ENCODE measurements at places on chromosomes 16 and 17. TPM values are rescaled to one million over a fixed set of nuclear protein-coding genes. Genes with fewer than 3 reads are reported as not detected.
A peak's percentile ranks its signal among the peaks of the same experiment; 100 is the strongest.

GRCh38 chr16:20380782-20381181 lies 23.8 kb downstream of the PDILT start:
- no peak for DNase-seq

DNA sequence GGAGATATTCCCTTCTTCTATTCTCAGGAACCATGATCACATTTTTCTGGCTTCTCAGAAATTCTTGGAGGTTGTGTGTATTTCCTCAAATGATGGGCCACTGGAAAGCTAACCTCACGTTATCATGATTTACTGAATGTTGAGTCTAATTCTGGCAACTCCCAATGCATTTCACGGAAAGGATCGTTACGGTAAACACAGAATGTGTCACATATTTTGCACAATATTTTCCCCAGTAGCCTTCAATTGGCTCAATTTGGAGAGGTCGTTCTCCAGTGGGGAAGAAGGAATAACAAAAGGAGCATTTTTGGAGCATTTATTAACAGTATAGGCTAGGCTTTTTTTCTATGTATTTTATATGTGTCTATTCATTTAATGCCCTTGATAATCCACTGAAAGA lies 450.3 kb downstream of the HAPSTR1 start:
- DNase-seq, result no peak

GRCh38 chr16:54363766-54364165 lies 77.2 kb upstream of the IRX3 start:
- no peak for DNase-seq

GRCh38 chr17:42857389-42857788 lies 6.4 kb downstream of the AOC3 start:
- DNase-seq, result no peak

GRCh38 chr17:83096401-83097224 lies 17.2 kb downstream of the METRNL start:
- DNase-seq, result no peak

- DNase-seq, result no peak
Observed at GRCh38 chr17:77571155-77571981, 387.1 kb upstream of the TNRC6C start.

GRCh38 chr16:29007730-29008593 lies 23.1 kb downstream of the LAT start:
- DNase-seq, result no peak

DNA sequence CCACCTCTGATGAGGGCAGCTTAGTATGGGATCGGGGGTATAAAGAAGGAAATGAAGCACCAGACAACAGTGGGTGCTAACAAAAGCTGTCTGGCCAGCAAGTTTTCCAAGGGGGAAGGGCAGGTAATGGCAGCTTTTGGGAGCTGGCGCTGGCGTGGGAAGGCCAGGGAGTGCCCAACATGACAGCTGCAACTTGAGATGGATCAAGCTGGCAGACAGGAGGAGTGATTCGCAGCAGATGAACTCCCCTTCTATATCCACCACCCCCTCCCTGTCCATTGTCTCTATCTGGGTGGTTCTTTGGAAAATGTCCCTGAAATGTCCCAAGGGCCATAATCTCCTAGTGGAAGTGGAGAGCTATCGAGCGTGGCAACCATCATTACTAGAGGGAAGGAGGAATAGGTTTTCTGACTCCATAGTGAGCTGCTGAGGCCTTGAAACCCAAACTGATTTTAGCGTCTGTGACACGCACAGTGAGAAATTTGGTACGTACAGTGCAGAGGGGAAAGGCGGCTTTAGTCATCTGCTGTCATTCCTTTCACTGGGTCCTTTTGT lies 4.8 kb upstream of the INPP5K start:
- no peak for DNase-seq

DNA sequence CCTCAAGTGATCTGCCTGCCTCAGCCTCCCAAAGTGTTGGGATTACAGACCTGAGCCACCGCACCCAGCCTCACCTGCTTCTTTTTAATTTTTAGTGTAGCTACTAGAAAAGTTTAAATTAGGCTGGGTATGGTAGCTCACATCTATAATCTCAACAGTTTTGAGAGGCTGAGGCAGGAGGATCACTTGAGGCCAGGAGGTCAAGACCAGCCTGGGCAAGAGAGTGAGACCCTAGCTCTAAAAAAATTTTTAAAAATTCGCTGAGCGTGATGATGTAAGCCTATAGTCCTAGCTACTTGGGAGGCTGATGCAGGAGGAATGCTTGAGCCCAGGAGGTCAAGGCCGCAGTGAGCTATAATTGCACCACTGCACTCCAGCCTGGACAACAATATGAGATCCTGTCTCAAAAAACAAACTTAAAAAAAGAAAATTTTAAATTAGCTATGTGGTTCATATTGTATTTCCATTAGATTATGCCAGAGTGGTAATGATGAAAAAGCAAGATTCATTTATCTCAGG lies 34.9 kb downstream of the TXNDC11 start:
- no peak for DNase-seq

GRCh38 chr16:47895146-47895545 lies 260.6 kb downstream of the ABCC12 start:
- DNase-seq, result no peak

- DNase-seq, result no peak
Observed at GRCh38 chr16:89150981-89151380, 20.6 kb upstream of the CDH15 start.

DNA sequence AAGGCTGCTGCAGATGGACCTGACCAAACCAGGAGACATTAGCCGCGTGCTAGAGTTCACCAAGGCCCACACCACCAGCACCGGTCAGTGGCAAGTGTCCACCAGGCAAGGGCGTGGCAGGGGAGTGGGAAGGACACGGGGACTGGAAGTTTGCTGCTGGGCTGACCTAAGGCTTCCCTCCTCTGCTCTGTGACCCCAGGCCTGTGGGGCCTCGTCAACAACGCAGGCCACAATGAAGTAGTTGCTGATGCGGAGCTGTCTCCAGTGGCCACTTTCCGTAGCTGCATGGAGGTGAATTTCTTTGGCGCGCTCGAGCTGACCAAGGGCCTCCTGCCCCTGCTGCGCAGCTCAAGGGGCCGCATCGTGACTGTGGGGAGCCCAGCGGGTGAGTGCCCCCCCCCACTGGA lies 4.8 kb downstream of the HSD11B2 start:
- DNase-seq, result no peak

DNA sequence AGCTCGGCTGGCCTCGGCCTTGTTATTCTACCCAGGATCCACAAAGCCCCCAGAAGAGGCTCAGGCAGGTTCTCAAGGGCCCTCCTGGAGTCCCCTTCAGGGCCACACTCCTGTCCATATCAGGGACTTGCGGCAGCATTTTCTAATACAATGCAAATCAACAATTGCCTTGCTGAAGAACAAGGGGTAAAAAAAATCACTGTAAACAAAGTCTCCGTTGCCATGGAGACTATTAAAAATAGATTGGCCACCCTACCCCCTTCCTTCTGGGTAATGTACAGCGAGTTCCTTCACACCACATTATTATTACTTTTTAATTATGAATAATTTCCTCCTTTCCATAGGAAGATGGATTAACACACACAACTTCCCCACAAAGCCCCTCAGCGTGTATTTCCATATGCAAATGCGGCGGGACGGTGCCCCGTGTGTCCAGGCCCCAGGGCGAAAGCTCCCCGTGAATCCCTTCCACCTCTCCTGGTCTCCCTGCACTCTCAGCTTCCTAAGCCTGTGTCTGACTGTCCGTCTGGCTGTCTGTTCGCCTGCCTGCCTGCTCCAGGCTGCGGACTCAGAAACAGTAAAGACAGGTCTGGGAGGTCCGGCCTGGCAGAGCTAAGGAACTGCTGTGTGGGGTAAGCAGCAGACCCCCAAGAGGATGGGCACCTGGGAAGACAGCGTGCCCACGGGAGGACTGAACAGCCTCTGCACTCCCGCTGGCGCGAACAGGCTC lies 196.6 kb downstream of the RBFOX3 start:
- DNase-seq, result no peak

DNA sequence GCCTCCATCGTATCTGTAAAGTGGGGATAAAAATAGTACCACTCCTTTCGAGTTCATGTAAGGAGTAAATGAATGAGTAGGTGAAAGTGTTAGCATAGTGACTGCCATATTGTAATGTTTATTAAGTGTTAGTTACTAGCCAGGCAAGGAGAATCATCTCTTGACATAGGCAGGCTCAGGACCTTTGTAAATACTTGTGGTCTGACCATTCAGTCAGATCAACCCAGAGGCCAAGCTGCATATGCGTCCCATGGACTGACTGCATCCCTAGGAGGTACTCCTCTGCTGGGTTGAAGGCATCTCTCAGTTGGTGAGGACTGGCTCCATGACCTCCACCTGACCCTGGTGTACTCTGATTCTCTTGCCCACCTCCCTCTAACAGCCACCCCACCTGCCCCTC lies 40.5 kb upstream of the CDRT4 start:
- no peak for DNase-seq

DNA sequence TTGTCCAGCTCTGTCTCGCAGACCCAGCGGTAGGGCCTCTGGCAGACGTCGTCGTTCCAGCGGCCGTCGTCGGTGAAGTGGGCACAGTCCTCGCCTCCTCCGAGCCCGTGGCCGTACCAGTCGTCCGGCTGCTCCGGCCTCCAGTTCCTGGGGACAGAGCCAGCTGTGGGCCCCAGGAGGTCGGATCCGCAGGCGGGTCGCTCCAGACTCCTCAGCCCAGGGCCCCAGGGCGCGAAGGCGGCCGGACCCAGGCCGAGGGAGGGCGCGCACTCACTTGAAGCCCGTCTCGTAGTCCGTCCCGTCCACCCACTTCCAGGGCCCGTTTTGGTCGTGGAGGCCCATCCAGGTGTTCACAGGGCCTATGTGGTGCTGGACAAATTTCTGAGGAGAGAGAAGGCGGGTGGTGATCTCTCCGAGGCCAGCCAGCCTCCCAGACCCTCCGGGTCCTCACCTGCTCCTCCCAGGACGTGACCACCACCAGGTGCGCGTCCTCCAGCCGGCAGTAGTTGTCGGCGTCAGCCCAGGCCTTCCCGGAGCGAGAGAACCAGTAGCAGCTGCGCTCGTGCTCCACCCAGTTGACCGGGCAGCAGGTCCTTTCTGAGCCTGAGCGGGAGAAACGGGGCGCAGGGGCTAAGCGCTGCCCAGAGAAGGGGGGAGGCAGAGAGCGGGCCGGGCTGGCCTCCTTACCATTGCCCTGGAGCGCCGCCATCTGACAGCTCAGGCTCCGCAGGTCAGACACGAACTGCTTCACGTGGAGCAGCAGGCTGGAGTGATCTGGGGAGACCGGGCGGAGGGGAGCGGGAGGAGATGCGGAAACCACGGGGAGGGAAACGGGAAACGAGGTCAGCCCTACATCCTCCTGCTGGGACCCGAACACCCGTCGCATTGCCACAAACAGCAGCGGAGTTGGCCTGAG lies 5.2 kb downstream of the ASGR1 start:
- peak; percentile 52 for DNase-seq

- no peak for DNase-seq
Observed at GRCh38 chr16:64585367-64585766, 536.5 kb downstream of the CDH11 start.

DNA sequence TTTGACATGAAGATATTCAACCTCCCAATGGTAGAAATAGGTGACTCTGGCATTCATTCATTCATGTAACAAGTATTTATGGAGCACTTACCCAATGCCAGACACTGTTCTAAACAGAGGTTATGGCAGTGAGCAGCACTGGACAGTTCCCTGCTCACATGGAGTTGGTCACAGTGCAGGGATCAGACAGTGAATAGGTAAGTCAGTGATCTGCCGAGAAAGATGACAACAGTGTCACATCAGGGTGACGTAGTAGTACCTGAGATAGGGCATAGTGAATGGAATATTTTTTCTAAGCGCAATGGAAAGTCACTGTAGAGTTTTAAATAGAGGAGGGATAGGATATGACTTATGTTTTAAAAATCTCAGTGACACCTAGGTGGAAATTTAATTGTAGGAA lies 791.4 kb upstream of the RBFOX1 start:
- no peak for DNase-seq

- no peak for DNase-seq
Observed at GRCh38 chr17:16371742-16372141, 9.1 kb upstream of the UBB start.

GRCh38 chr17:49708515-49709183 lies 885 bp upstream of the SLC35B1 start:
- DNase-seq, result no peak

GRCh38 chr16:86739808-86740207 lies 161.5 kb downstream of the FOXL1 start:
- no peak for DNase-seq

DNA sequence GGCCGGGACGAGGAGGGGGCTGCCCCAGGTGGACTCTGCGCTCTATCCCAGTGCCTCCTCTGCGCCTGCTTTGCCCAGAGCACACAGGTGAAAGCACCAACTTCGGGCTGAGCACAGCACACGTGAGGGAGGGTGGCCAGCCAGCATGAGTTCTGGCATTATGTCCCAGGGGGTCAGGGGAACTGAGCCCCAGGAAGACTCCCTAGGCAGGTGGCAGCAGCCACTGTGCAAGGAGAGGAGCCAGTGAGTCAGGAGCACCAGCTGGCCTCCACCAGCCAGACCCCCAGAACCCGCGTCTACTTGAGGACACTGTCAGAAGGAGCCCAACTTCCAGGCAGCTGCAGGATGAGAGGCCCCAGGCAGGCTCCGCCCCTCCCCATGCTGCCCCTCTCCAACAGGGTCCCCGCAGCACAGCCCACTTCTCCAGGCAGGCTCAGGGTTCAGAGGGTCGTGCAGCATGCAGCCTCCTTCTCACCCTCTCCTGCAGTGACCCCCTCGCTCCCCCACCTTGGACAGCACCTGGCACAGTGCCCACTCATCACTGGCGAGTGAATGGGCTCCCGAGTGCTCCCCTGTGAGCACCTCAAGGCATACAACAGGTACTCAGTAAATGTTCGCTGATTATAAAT lies 44.2 kb upstream of the RASD1 start:
- no peak for DNase-seq

DNA sequence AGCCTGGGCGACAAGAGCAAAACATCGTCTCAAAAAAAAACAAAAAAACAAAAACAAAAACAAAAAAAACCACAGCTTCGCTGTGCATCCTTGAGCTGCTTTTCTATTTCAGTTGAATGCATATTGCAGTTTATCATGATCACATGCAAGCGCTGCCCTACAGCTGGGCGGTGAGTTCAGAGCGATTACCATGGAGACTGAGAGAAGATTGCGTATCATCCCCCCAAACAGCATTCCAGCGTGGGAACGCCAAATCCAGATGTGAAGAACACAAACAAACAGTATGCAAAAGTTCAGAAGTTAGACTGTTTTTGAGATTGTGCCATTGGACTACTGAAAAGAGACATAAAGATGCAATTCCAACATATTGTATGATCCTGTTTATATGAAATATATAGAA lies 15.1 kb upstream of the SLC52A1 start:
- no peak for DNase-seq

The TP53TG3 gene
- total RNA-seq, result not detected

The NPIPB8 gene
- not detected for total RNA-seq

The PIMREG gene
- not detected for total RNA-seq

The CD300C gene
- total RNA-seq, result not detected

The C16orf95 gene
- total RNA-seq, result 2.5 TPM

The CACNB1 gene
- 20.3 TPM for total RNA-seq

The HASPIN gene
- not detected for total RNA-seq

The FOXJ1 gene
- total RNA-seq, result not detected

The SGSM2 gene
- 31.5 TPM for total RNA-seq

The SLFN11 gene
- total RNA-seq, result 55.8 TPM

The CBLN1 gene
- 0.60 TPM for total RNA-seq

Data from tibial nerve (tissue), 4 donors.